ENCODE measurements at places on chromosomes 1 and 21. TPM values are rescaled to one million over a fixed set of nuclear protein-coding genes. Genes with fewer than 3 reads are reported as not detected.

- peak; percentile 91 for DNase-seq
Measured at GRCh38 chr1:170711682-170712081, 47.8 kb downstream of the PRRX1 start.

DNA sequence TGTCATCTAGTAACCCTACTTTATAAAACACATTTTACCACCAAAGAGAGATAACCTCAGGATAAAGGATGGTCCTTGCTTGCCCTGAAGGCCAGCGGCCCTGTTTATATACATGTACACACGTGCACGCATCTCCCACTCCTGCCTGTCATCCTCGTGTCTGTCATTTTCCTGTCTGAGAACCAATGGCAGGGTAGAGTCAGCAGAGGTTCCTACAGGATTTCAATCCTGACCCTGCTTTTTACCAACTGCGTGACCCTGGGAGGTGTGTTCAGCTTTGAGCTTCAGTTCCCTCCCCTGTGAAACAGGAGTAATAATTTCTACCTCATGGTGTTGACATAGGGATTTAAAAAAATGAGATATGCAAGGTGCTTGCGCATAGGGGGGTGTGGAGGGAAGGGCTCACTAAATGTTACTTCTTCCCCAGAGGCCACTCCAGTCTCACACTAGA is 12.3 kb upstream of the RASSF5 start:
- DNase-seq, result no peak

DNA sequence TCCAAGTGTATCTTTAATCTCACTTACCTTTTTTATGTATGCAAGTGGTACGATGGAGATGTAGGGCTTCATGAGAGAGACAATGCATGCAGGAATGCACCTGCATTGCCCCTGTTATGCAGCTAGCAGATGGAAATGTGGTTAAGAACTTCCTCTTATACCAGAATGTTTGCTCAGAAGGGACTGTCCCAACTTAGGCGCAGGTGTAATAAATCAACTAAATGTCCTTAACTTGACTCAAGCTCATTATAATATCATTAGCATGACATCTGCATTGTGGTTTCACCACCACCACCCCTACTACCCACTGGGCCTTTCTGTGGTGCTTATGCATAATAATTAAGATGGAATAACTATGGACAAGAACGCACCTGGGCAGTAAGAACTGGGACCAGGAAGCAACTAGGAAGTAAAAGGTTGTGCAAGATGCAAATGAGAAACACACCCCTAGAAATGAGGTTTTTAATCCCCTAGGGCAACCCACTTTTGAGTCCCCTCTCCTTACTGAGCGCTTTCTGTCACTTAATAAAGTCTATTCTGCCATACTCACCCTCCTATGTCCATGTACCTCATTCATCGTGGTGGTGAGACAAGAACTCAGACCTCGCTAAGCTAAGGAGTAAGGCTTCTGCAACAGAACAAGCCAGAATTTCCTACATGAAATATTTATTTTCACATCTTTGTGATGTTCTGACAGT is 1103.3 kb upstream of the B3GALT2 start:
- DNase-seq, result no peak

GRCh38 chr1:202189918-202190715 is 3.5 kb upstream of the LGR6 start:
- no peak for DNase-seq

Gene HSD11B1
- 33.3 TPM for total RNA-seq

DNA sequence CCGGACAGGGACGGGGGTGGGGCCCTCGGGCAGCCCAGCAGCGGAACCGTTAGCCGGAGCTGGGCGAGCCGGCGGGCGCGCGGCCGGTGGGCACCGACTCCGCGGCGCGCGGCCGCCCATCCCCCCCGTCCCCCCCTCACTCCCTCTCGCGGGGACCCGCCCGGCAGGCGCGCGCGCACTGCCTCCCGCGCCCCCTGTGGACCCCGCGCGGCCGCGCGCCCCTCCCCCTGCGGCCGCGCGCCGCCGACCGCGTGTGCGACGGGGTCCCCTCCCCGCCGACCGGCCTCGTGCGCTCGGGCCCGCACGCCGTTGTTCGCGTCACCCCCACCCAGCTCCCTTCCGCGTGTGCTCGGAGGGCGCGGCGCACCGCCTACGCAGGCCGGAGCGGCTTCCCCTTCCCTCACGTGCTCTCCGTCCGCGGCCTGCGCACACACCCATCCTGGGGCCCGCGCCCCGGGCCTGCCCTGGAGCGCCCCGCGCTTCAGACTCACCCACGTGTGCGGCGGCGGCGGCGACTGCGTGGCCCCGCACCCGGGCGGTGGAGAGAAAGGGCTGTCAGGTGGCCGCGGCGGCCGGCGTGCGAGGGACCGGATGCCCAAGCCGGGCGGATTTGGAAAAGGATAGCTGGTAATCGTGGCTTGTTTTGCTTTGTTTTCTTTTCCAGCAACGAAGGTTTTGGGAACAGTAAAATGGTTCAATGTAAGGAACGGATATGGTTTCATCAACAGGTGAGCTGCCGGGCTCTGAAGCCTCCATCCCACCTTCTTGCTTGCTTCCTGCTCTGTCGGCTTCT is 717 bp downstream of the YBX1 start:
- peak; percentile 72 for DNase-seq

- peak; percentile 66 for DNase-seq
Measured at GRCh38 chr1:30895944-30896660, 12.5 kb downstream of the SDC3 start.

DNA sequence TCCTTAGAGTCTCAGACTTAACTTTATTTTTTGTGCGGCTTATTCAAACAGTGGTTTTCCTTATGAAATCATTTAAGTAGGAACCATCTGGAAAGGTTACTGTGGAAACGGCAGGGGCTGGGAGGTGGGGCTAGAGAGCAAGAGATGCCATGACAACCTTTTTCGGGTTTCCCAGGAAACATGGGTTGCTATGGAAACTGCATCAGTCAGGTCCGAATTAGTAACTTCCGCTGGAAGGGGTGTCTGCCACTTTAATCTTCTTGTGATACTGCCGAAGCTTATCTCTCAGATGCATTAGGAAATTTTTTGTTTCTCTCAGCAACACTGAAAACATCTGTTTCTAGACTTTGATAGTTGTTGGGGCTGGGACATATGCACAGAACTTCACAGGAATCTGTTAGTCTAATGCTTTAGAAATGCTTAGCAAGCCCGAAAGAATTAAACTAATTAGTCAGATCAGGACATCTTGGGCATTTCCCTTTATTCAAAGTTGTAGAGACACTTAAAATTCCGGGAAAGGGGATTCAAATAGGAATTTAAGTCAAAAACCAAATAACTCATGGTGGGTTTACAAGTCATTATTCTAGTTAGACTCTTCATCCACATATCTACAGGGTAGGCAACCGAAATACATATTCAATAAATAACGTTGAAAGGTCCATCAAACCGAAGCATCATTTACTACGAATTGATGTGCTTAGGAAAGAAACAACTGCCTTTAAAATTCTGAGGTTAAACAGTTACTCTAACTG is 2.6 kb downstream of the KCNA3 start:
- DNase-seq, result no peak

DNA sequence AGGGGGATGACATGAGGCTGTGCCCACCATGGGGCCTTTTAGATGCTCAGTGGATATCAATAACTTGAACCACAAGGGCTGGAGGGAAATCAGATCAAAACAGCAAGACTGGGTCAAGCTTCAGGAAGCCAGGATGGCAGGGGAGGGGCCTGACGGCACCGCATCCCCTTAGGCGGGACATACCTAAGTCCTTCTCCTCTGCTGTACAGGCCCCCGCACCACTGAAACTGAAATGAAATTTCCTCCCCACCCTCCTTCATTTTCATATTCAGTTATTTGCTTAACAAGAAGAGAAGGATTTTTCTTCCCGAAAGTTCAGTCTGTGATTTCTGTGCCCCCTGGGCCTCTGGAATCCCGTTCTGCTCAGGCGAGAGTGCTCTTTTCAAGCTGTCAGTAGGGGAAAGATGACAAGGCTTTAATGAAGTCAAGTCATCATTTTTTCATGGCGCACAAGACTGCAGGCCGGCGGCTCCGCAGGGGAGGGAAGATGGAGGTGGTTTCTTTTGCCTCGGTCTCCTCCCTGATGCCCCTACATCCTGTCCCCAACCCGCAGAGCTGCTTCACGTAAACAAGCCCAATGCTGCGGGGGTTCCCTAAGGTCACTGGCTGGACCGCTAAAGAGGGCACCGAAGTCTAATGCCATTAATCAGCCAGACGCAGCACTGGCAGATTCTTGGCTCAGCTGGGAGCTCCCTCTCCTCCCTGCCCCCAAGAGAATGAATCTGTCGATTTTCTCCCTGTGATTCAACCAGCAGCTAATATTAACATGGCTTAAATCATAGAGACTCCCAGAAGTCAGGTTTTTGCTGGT is 264.8 kb downstream of the C1orf94 start:
- no peak for DNase-seq

Gene PTGS2
- total RNA-seq, result 15.0 TPM

- no peak for DNase-seq
Measured at GRCh38 chr1:109503935-109504334, 5.6 kb downstream of the AMIGO1 start.

GRCh38 chr1:58932859-58933598 is 149.2 kb upstream of the JUN start:
- peak; percentile 88 for DNase-seq

DNA sequence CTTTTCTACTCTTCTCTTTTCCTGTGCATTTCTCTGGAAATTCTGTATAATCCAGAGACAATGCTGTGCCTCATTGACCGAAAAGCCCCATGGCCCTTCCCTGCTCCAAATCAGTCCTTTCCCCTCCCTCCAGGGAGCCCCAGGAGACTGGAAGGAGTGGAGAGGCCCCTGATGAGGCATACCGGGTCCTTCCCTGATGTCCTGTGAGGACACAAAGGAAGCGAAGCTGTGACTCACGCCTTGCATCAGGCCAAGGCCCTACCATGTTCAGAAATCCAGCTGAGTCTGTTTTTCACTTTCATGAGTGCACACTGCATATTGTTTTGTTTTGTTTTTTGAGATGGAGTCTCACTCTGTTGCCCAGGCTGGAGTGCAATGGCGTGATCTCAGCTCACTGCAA is 38.7 kb upstream of the BECN2 start:
- peak; percentile 76 for DNase-seq

GRCh38 chr1:152034324-152034653 is 2.5 kb downstream of the S100A11 start:
- no peak for DNase-seq

Gene EXO1
- total RNA-seq, result 1.2 TPM

DNA sequence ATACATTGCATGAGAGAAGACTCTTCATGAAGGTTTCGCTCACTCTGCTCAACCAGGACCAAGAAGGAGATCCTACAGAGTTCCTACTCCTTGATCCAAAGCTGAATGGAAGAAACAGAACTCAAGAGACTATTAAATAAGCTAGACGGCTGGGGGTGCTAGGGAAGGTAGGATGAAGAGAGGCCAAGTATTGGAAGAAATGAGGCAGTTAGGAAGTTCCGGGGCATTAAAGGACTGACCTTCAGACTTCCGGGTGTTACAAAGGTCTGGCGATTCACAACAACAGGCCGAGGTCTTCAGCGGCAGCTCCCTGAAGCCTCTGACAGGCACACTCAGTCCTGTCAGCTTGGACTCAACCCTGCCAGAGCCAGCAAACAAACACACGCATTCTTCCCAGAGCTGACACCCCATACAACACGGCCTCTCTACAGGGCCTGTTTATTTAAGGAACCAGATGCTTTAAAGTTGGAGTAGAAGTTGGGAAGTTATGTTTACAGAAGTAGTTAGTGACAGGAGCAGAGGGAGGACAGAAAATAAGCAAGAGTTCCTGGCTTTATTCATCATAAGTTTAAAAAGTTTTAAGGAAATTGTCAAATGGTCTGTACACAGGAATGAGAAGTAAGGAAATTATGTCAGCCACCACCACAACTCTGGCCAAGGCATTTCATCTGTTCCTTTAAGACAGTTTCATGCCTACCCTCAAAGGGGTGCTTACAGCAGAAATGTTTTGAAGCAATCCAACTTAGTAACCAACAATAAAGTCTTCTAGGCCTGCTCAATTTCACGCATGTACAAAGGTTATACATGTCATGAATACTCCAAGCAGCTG is 4.7 kb downstream of the SORT1 start:
- DNase-seq, result no peak

Gene PDE9A
- not detected for total RNA-seq

DNA sequence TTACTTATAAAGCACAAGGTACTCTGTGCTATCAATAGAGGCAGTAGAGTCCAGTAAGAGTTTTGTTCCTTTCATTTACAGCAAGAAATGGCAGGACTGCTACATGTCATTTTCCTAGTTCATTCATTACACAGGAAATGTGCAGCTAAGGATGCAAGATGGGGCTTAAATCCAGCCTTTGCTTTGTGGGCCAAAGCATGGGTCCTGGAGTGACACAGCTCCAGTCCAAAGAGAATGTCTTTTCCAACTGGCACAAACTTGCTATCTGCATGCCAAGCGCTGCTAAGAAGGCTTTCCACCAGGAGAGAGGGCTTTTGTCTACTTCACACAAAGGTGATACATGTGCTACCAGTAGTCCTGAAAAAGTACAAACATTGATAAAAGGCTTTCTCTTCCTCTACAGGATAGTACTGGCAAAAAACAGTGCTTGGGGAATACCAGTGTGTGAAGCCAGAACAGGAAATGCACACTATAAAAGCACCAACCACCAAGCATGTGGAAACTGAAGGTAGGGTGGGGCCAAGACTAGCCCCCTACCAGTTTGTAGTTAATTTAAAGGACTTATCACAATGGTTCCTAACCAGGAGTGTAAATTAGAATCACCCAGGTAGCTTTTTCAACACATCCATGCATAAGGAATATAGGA is 68.7 kb downstream of the ARID4B start:
- DNase-seq, result no peak

GRCh38 chr1:115295904-115296696 is 41.9 kb downstream of the NGF start:
- peak; percentile 81 for DNase-seq

Gene PGM1
- 83.5 TPM for total RNA-seq

- no peak for DNase-seq
Measured at GRCh38 chr1:201418461-201418860, 3.1 kb downstream of the TNNI1 start.

Gene LHX8
- total RNA-seq, result not detected

DNA sequence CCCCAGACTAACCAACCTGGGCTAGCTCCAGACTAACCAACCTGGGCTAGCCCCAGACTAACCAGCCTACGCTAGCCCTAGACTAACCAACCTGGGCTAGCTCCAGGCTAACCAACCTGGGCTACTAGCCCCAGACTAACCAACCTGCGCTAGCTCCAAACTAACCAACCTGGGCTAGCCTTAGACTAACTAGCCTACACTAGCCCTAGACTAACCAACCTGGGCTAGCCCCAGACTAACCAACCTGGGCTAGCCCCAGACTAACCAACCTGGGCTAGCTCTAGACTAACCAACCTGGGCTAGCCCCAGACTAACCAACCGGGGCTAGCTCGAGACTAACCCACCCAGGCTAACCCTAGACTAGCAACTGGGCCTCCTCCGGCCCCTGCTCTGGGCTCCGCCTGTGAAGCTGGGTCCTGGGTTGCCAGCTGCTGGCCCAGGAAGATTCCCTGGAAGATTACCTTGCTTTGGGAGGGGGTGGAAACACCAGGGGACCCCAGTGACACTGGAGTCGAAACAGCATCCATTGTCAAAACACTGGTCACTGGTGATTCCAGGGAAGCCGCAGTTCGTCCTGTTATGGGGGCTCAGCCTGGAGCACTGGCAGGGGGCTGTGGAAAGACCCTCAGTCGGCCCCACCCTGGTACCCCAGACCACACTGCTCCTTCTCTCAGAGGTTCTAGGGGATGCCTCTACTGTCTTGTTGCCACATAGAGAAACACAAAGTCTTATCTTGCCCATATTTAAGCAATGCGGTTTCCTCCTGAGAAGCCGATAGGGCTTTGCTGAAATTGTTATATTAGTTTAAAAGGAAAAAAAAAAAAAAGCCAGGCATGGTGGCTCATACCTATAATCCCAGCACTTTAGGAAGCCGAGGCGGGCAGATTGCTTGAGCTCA is 1.1 kb downstream of the TFF2 start:
- DNase-seq, result no peak

All from fibroblast of the aortic adventitia (primary cell).